Stimulated activated CD8-positive, alpha-beta memory T cell treated with anti-CD3 and anti-CD28 coated beads, Interleukin-4, amount 100 ng/mL, for 4 hours (primary cell): ENCODE measurements at places on chromosomes 5 and 9.

- DNase-seq, result no peak
These were observed 64.0 kb downstream of the WNK2 start for GRCh38 chr9:93247892-93248291.

DNA sequence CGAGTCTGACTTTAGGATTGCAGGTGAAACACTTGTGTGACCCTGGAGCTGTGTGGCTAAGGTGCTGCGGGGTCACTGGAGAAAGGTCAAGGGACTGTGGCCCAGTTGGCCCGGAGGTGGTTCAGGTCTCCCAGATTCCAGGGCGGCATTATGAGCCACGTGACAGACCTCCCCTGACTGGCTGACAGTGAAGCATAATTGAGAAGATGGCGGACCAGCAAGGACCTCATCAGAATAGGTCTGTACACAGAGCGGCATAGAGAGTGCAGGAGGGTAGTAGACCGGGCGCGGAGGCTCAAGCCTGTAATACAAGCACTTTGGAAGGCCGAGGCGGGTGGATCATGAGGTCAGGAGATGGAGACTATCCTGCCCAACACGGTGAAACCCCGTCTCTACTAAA, 815 bp upstream of the ODF2 start:
- no peak for DNase-seq

- DNase-seq, result no peak
These were observed 102.5 kb upstream of the TXNDC8 start for GRCh38 chr9:110440172-110440571.

DNA sequence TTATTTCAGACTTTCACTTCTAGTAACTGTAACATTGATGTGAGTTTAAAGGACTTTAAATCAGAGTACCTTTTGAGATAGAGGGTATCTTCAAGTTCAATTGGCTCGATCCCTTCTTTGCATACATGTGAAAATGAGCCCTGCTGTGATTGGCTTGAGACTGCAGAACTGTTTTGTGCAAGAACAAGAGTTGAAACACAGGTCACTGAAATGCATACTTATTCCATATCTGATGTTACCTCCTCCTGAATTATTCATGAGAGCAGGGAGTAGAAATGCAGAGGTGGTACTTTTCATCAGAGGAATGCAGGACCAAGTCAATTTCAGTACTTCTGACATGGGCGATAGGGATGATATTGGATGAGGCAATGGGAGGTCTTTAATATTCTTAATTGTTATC, 459.5 kb downstream of the TLR4 start:
- DNase-seq, result no peak

DNA sequence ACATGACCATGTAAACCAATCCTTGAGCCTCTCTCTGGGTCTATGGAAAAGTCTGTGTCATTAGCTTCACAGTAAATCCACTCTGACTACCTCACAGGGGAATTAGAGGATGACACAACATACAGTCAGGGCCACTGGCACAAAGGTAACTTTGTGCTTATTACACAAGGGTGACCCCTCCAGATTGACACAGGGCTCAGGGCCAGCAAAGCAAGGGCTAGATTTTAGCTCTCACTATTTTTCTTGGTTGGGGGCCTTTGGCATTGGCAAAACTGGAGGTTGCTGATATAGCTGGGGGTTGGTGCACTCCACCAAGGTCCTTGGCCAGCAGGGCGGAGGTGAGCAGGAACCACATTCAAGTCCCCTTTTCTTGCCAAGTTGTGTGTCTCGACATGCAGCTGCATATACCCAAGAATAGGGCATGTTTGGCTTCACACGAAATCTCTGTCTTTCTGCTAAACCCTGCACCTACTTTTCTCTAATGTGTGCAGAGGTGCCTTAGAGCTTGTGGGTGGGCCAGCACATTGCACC, 15.2 kb upstream of the OSMR start:
- no peak for DNase-seq

DNA sequence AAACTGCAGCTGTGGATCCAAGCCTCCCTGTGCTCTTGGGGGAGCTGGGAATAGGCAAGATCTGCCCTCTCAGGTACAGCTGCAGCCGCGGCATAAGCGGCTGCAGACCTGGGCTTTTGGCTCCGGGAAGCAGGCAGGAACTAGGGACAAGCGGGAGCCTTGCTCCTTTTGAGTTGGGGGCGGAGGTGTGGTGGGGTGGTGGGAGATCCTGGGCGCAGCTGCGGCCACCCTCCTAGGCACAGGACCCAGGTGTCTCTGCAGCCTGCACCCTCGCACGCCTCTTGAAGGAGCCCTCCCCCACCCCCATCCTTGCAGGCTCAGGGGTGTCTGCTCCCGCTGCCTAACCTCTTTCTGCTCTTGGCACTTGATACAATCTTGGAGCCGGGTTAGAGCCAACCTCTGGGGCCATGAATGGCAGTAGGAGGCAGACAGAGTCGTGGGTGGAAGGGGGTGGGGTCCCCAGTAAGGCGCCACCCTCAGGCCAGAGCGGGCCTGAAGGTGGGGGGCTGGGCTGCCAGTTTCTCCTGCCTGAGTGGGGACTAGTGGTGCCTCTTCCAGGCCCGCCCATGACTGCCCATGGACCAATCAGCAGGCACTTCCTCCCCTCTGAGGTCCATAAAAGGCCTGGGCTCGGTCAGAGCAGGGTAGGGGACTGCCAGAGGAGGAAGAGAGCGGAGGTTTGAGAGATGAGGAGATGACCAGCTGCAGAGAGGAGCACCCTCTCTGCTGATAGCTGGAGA, 267.6 kb upstream of the TNC start:
- no peak for DNase-seq

DNA sequence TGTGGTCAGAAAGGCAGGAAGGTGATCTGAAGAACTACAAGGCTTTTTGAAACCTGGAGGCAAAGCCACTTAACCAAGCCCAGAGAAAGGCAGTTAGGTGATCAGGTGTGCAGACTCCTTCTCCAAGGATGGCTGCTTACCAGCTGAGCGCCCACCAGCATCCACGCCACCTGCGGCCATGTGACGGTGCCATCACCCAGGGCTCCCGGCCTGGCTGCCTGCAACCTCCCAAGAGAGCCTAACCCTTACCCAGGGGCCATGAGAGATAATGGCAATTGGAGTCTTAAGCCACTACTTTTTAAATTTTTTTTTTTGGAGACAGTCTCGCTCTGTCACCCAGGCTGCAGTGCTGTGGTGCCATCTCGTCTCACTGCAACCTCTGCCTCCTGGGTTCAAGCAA, 33.1 kb upstream of the PHYKPL start:
- no peak for DNase-seq

GRCh38 chr5:132655821-132656773, 1.9 kb upstream of the IL13 start:
- DNase-seq, result no peak

- no peak for DNase-seq
These were observed 53.4 kb upstream of the ALDH1B1 start for GRCh38 chr9:38339087-38339486.

- no peak for DNase-seq
These were observed 10.7 kb downstream of the OR2V1 start for GRCh38 chr5:181120306-181120705.

DNA sequence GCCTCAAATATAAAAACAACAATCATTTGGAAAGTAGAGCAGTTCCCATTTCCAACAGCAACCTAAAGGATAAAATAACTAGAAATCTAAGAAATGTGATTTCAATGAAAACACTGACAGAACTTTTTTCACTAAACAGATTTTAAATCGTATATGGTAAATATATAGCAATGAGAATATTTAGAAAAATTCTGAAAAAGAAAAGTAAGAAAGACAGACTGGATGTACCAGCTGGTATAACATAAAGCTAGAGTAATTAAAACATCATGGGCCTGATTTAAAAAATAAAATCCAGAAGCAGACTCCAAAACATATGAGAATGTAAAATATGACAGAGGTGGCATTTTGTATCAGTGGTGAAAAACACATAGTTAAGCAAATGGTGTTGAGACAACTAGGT, 308.9 kb downstream of the MLLT3 start:
- DNase-seq, result no peak

GRCh38 chr5:104733063-104733669, 1170.6 kb upstream of the NUDT12 start:
- DNase-seq, result no peak

DNA sequence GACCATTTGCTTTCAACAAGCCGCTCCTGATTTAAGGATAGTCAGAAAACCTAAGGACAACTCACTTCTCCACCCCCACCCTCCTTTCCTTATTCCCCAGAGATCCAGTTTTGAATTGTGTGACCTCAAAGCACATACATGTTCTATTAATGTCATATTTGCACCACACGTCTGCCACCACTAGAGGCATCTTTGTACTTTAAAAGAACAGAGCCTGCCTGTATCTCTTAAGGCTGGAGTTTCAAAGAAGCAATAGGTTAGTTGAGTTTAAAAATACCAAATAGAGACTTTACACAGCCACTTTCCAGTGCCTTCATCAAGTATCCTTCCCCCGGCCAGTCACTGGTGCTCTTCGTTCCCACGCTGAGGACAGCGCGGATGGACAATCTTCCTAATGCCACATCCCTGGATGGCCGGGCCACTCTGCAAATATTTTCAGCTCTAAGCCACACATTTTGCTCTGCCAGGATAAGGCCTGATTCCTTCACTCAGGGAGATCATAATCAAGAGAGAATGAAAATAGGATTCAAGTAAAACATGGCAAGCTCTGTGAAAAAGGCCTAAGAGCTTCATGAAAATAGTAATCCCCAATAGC, 146.3 kb downstream of the SNCAIP start:
- DNase-seq, result no peak

- DNase-seq, result no peak
These were observed 66.7 kb downstream of the SIL1 start for GRCh38 chr5:139131465-139131864.
